Activated CD8-positive, alpha-beta memory T cell treated with anti-CD3 and anti-CD28 coated beads for 4 hours (primary cell): ENCODE measurements at places on chromosomes 7 and 10.

- DNase-seq = no peak
Observed at GRCh38 chr10:79244841-79245504, 102.3 kb upstream of the PPIF start.

GRCh38 chr10:92691591-92692079, 1.9 kb downstream of the HHEX start:
- no peak for DNase-seq

DNA sequence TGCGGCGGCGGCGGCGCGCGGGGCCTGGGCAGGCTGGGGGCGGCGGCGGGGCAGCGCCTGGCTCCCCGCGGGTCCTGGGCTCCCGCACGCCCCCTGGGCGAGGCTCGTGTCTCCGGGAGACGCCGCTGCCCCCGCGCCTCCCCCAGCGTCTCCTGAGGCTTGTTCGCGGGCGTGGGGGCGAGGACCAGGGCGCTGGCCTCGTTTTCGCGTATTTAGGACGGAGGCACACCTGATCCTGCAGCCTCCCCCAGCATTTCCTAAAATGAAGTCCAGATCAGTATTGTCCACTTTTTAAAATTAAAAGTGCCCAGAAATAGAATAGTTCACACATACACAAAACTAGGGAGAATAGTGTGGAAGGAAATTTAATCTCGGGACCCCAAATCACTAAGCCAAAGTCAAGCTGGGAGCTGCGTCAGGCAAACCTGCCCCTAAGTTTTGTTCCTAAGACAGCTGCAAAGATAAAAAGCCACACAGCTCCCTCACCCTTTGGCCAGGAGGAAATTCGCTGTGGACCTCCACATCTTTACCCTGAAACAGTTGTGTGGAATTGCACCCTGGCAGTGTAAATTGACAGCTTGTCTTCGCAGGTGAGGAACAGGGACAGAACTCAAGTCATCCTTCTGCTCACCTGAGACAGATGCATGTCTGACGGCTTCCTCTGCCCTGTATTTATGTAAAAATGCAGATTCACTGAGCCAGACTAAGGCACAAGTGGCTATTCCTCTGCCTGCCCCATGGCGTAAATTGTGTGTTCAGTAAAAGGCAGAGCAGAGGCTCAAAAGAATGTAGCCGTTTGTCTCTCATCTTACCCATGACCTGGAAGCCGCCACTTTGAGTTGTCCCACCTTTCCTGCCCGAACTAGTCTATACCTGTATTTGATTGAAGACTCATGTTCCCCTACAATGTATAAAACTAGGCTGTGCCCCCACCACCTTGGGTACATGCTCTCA, 740 bp downstream of the GALNT11 start:
- DNase-seq = no peak

DNA sequence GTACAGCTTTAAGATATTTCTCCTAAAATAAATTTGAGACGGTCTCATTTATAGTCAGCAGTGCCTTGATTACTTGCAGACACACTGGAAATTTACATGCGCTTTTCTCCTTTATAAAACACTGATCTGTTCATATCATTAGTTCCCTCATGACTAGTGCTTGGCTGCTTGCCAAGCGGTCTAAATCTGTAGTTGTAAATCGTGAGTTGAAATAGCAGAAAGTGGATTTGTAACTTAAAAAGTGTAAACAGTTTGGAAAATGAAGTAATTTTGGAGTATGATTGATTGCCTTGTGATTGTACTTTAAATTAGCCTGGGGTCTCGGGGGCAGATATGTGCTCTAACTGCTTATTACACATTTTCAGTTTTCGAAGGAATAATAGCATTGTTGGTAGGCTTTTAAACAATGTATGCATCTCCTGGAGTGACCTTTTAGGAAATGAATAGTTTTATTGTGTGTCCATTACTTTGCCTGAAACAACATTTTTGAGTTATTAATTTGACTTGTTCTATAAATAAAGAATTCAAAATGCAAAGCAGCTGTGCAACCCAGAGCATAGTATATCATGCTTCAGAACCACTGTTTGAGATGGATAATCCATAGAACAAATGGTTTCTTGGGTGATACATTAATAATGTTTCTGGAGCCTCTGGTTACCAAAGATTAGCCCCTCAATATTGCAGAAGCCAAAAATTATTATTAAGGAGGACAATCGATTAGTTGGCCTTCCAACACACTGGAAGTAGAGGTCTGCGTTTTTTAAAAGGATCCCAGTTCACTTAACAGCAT, 73.3 kb downstream of the ARID5B start:
- DNase-seq = no peak

DNA sequence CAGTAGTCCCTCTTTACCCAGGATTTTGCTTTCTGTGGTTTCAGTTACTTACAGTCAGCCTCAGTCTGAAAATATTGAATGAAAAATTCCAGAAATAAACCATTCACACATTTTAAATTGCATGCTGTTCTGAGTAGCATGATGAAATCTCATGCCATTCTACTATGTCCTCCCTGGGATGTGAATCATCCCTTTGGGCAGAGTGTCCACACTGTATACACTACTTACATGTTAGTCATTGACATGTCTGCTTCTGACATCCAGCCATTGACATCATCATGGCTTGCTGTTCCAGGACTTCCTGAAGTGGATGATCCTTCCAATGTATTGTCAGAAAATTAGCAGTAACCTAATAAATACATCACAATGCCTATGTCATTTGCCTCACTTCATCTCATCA, 34.6 kb upstream of the MALRD1 start:
- DNase-seq = no peak

- DNase-seq = no peak
Observed at GRCh38 chr10:49736564-49737113, 25.5 kb downstream of the OGDHL start.

DNA sequence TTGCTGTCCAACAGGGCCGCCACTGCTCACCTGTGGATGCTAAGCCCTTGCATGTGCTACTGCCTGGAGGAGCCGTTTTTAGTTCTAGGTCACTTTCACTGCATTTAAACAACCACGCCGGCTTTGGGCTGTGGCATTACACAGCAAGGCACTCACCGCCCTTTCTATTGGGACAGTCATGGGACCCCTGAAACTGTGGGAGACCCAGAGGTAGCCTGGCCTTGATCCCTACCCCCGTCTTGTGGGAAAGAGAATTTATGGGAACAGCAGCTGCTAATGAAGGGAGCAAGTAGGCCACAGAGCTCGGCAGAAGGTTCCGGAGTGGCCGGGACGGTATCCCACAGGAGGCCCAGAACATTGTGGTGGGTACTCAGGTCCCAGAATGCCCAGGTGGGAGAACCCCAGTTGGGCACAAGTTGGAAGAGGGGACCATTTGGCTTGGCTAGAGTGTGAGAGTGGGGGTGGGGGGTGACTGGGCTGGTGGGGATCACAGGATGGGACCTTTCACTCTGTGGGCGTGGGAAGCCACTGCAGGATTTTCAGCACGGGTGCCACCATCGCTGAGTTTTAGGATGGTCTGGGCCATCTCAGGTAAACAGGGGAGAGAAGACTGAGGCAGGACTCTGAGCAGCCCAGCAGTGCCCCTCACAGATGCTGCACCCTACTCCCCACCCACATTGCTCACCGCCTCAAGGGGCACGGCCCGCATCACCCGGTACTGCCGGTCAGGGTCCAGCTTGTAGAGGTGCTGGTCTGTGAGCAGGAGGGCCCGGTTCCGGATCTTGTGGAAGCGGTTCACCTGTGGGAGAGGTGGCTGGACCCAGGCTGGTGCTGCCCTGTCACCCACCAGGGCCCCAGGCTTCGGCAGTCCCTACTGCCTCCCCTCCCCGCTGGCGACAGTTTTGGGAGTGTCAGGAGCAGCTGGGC, 15.2 kb downstream of the MYO1G start:
- DNase-seq = no peak

GRCh38 chr10:130463876-130464364, 327.7 kb downstream of the GLRX3 start:
- DNase-seq = no peak

GRCh38 chr7:55189146-55189766, 170.4 kb downstream of the EGFR start:
- no peak for DNase-seq

DNA sequence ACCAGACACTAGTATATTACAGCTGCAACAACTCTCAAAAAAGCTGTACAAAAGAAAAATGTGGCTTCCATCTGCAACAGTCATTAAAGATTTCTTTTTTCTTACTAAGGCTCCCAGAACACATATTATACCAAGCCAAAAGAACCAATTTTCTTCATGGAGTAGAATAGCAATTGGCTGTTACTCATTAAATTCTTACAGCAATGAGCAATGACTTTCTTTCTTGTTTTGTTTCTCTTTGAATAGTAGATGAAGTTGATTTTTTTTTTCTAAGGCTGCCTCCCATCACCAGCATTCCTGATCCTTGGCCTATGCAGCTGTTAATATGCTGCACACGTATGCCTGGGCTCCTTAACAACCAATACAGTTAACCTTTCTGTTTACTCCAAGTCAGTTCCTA, 36.6 kb upstream of the SPOCK2 start:
- DNase-seq = no peak

DNA sequence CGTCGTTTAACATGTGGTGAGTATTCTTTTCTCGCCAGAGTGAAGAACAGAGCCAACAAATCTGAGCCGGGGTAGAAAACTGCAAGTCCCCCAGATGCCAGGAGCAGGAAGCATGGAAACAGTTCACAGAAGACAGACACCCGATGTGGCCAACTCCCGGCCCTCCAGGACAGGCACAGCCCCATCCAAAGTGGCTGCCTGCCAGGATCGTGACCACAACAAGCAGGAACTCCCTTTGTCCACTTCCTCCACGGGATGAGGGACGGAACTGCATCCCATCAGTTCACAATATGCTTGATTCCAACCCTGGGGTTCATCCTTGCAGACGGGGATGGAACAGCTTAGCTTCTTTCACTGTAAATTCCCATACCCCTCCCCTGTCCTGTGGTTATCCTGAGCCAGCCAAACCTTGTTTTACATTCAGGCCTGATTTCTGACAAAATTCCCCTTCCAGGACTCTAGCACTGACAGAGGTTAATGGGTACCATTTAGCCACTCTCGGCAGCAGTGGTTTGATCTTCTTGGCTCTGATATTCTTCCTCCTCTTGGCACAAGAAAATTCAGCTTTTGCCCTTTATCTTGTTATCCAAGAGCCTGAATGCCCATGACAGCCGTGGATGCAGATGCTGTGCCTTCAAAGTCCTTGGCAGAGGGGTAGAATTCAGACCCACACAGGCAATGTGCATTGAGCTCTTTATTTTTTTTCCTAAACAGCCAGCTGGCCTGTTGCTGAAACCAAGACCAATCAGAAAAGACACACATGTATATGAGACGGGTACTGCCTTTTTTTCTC, 105.5 kb upstream of the FAM204A start:
- DNase-seq = no peak

- DNase-seq = no peak
Observed at GRCh38 chr10:10053051-10053450, 964.6 kb upstream of the CELF2 start.

DNA sequence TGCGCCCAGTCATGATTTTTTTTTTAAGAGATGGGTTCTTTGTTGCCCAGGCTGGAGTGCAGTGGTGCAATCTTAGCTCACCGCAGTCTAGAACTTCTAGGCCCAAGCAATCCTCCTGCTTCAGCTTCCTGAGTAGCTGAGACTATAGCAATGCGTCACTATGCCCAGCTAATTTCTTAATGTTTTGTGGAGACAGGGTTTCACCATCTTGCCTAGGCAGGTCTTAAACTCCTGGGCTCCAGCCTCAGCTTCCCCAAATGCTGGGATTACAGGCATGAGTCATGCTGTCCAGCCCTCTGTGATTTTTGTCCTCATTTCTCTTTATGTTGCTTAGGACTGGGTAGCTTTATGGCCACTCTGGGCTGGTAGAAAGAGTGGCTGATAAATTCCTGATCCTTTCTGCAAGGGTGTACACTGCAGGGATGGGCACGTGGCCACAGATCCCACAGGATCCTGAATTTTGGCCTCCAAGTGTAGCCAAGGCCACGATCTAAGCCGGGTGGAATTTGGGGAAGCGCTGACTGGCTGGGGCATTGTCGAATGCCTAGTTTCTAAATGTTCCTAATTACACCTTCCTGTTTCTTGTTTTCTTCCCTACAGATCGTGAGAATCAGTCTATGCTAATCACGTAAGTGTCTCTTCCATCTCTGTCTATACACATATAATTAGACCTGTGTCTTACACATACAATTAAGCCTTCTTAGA, 24.1 kb upstream of the MYH16 start:
- no peak for DNase-seq

- DNase-seq = peak; percentile 52
Observed at GRCh38 chr10:3852147-3852904, 67.3 kb upstream of the KLF6 start.

DNA sequence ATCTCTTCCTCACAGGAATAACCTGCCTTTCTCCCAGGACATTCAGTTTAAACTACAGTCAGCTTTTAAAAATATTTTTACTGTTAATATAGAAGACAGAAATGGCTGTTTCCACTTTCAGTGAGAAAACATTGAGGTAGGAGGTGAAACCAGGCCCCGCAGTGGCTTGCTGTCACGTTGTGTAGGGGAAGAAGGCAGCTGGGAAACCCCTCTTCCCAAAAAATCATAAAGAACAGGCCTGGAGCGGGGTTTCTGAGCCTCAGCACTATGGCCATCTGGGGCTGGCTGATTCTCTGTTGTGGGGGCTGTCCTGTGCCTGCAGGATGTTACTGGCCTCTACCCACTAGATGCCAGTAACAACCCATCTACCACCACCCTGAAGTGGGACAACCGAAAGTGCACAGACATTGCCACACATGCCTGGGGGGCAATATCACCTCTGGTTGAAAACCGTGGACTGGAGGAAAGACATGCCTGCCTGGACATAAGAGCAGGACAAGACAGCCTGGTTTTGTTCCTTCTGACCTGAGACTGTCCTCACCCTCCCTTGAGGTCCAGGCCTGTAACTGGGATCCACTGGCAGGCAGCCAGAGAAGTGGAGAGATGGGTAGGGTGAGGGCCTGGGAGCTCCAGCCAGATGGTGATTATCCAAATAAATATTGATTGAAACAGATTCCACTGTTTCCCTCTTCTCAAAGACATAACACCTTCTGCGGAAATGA, 43.9 kb downstream of the KCNH2 start:
- no peak for DNase-seq

GRCh38 chr10:100128951-100129350, 47.3 kb upstream of the CPN1 start:
- no peak for DNase-seq

GRCh38 chr10:3395458-3395861, 222.9 kb upstream of the PITRM1 start:
- DNase-seq = no peak

DNA sequence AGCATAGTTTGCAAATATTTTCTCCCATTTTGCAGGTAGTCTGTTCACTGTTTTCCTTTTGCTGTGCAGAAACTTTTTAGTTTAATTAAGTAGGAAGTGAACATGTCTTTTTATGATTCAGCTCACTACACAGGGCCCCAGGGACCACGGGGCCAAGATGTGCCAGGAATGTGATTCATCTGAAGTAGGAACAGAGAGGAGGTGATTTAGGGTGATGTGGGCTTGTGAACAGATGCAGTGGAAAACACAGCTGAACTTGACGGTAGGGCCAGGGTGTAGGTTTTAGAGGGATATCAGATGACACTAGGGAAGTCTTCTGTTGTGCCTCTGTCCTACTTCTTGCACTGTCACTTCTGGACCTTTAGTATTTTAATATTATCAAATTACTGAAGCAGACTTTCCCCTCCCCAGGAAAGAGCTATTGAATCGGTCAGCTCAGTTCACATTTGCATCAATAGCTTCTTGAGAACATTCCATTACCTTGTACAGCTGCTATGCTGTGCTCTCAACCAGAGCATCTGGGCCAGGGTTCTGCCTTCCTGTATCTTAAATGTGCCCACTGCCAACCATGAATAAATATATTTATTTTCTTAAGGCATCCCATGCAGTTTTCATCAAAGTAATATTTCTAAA, 96.9 kb downstream of the OSBPL3 start:
- no peak for DNase-seq

- DNase-seq = no peak
Observed at GRCh38 chr7:157271991-157272324, 64.8 kb upstream of the DNAJB6 start.
